ENCODE measurements at places on chromosomes 1 and 21.

GRCh38 chr1:3070309-3070643 lies 1.3 kb downstream of the PRDM16 start:
- no peak for DNase-seq

GRCh38 chr21:42311816-42312625 lies 3.2 kb downstream of the TFF3 start:
- no peak for DNase-seq

DNA sequence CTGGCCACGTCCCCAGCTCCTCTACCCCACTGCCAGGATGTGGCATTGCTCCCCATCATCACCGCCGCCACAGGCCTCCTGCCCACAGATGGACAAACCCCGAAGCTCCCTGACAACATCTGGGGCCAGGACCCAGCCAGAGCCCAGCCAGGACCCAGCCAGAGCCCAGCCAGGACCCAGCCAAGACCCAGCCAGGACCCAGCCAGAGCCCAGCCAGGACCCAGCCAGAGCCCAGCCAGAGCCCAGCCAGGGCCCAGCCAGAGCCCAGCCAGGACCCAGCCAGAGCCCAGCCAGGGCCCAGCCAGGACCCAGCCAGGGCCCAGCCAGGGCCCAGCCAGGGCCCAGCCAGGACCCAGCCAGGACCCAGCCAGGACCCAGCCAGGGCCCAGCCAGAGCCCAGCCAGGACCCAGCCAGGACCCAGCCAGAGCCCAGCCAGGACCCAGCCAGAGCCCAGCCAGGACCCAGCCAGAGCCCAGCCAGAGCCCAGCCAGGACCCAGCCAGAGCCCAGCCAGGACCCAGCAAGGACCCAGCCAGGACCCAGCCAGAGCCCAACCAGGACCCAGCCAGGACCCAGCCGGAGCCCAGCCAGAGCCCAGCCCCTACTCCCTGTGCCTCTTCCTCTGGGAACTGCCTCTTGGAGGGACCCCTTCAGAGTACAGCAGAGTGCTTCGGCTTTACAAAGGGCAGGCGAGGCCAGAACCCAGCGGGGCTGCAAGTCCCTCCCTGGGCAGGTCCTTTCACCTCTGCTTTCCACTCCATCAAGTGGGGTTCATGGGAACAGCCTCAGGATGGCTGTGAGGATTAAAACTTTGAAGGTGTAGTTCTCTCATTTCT lies 43.7 kb downstream of the DISP3 start:
- DNase-seq: no peak

- DNase-seq: peak; percentile 58
These were observed 3.8 kb downstream of the LCA5L start for GRCh38 chr21:39441502-39442475.

- no peak for DNase-seq
These were observed 43.9 kb upstream of the ADGRL2 start for GRCh38 chr1:81756872-81757271.

GRCh38 chr1:84271441-84272151 lies 29.9 kb upstream of the SAMD13 start:
- peak; percentile 64 for DNase-seq

DNA sequence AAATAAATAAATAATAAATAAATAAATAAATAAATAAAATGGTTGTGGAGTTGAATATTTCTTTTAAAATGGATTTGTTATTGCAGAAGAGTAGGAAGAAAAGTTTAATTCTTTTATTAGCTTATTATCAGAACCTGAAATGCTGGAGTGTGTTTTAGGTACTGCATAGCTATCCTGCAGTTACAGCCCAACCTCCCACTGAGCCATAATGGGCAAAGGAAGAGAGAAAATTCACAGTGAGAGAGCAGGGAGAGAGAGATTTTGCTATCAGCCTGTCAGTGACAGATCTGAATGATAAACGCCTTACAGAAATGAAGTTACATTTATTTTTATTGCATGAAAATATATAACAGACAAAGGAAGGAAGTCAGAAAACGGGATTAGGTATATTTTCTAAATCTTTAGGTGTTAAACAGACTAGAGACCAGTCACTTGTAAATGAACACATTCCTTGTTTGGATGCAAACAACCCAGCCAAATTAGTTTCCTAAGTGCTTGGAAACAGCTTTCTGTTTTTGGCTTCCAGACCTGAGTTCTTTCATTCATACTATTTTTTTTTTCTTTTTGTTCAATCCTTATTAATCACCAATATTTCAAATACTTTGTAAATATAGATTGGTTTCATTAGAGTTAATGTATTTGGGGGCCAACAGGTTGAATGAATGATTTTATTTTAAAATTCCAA lies 425.3 kb downstream of the USP25 start:
- no peak for DNase-seq

- no peak for DNase-seq
These were observed 32.6 kb downstream of the OMA1 start for GRCh38 chr1:58513956-58514355.

DNA sequence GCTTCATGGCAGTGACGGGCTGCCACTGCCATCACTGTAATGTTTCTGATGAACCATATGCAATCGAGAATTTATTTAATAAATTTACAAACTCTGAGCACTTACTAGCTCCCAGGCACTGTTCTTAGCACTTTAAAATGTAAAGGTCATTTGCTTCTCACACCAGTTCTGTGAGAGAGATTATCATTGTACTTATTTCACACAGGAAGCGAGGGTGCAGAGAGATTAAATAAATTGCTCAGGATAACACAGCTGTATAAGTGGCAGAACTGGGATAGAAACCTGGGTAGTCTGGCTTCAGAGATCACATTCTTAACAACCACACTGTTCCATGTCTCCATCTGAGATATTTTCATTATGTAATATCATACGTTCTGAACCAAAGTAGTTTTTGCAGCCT lies 119.9 kb downstream of the MAST2 start:
- no peak for DNase-seq

- no peak for DNase-seq
These were observed 15.4 kb downstream of the CEP350 start for GRCh38 chr1:179969962-179970361.

DNA sequence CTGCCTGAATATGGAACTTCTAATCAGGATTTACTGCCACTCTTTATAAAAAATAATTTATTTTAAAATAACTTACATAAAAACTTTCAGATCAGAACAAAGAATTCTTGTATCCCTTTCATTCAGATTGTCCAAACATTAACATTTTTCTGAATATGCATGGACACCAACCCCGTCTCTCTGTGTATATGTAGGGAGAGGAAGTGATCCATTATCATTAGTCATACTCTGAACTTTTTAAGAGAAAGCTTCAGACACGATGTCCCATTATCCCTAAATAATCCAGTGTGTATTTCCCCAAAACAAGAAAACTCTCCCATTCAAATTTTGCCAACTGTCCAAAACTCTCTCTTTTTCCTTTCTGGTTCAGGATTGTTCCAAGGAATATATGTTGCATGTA lies 122.3 kb upstream of the CXADR start:
- no peak for DNase-seq

GRCh38 chr1:37931102-37931360 lies 15.8 kb downstream of the INPP5B start:
- DNase-seq: no peak

- no peak for DNase-seq
These were observed 91.1 kb downstream of the PAX7 start for GRCh38 chr1:18721776-18722175.

DNA sequence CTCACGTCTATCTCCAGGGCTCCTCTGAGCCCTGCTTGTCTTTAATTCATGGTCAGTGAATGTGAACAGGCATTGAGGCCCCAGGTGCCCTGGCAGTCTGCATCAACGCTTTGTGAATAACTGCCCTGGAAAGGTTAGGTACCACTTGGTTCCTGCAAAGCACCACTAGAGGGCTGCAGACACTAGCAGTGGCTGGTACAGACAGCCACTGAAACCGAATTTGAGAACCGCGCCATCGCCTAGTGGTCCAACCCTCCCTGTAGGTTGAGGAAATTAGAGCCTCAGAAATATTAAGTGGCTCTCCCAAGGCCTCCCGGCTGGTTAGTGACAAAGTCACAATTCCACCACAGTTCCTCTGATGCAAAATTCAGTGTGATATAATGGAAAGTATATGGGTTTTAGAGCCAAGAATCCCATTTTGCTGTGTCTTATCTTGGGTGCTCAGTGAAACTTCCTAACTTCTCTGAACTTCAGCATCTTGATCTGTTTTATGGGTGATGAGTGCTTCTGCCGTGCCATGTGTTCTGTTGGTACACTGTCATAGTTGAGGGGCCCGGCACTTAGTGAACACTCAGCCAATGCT lies 46.2 kb upstream of the BCL9 start:
- peak; percentile 65 for DNase-seq

DNA sequence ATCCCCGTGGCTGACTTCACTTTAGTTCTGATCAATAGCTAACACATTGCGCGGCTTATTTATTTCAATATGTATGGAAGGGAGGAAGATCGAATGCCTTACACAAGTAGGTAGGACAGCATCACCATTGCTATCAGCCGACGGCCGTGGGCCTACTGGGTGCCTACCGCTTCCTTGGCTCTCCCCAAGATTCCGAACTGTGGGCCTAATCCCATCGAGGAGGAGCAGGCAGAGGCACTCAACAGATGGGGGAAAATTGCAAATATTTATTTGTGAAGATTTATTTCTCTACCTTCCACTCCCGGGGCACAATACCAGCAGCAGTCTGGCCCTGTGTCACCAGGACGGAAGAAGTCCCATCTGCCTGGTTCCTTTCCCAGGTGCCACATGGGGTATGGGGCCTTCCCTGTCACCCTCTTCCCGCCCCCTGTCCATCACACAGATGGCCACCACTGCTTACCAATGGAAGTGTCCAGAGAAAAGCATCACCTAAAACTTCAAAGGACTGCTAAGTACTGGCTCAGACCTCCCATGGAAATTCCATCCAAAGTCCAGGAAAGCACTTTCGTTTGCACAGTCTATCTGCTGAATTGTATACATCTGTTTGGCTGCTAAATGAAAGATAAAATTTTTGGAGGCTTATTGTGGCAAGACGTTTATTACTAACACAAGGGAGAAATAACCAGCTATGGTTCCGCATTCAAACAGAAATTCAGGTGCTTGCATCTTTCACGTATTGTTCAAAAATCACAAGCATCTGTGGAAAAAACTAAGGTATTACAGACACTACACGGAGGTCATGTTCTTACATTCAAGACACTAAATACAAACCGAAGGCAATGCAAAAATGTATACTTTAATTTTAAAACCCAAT lies 11.8 kb downstream of the AGT start:
- no peak for DNase-seq

- no peak for DNase-seq
These were observed 32.5 kb upstream of the HMCN1 start for GRCh38 chr1:185701650-185702049.

GRCh38 chr1:95311014-95311413 lies 77.0 kb downstream of the RWDD3 start:
- DNase-seq: no peak

GRCh38 chr1:202268032-202268431 lies 73.7 kb downstream of the UBE2T start:
- no peak for DNase-seq

GRCh38 chr1:85372683-85373377 lies 92.1 kb downstream of the DDAH1 start:
- DNase-seq: no peak

DNA sequence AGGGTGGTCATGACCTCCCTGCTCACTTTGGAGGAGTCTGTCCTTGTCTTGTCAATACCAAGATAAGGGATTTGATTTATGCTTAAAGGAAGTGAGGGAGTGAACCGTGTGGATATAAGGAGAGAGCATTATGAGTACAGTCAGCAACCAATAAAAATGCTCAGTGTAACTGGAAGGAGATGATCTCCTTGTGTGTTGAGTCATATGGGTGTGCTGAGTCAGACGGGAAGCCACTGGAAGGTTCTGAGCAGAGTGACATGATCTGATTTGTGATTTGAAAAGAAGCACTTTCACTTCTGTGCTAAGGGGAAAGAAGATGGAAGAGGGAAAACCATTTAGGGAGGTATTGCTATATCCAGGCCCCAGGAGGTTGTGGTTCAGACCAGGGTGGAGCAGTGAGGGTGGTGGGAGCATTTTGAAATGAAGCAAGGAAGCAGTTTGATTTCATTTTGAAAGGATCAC lies 2.5 kb upstream of the BCL10 start:
- peak; percentile 54 for DNase-seq

DNA sequence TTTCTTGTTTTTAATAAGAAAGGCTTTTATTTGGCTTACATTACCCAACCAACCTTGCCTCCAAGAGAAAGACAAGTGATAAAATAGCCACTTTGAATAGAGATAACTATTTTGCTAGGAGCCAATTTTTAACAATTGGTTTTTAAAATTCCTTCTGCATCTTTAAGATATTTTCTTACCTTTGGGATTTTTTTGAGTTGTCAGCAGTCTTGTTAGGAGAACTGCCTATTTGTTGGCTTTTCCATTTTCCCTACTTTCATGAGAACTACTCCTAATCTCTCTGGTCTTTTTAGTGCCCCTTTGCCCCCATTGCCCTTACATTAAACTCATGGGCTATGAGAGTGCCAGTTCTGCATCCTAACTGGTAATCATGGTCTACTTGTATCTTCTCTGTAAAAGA lies 38.1 kb upstream of the EPS15 start:
- no peak for DNase-seq

GRCh38 chr21:29403301-29403700 lies 104.6 kb downstream of the BACH1 start:
- no peak for DNase-seq

DNA sequence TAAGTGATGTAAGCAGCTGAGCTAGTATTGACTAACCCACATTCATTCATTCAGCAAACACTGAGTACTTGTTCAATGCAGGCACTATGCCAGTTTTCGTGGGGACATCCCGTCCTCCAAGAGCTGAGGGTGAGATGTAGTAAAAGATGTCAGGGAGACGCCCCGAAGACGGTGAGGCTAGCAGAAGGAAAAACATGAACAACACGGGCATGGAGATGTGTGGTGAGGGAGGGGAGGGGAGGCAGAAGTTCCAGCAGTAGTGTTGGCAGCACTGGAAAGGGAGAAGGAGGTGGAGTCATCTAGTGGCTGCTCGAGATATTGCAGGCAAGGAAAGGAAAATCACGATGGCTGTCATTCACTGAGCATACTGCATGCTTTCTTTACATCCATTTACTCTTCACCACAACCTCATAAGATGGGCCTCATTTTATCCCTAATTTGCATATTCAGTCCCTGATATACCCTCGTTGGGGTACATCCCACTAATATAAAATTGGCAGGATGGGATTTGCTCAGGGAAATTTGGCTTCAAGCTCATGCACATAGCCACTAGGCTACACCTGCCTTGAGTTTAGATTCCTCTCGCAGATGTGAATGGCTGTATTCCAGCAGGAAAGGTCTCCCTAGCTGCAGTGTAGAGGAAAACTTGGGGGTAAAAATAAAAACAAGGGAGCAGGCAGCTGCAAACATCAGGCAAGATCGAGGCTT lies 14.5 kb downstream of the PDZK1IP1 start:
- peak; percentile 69 for DNase-seq

- DNase-seq: no peak
These were observed 75.2 kb downstream of the EVI5 start for GRCh38 chr1:92709738-92710137.

DNA sequence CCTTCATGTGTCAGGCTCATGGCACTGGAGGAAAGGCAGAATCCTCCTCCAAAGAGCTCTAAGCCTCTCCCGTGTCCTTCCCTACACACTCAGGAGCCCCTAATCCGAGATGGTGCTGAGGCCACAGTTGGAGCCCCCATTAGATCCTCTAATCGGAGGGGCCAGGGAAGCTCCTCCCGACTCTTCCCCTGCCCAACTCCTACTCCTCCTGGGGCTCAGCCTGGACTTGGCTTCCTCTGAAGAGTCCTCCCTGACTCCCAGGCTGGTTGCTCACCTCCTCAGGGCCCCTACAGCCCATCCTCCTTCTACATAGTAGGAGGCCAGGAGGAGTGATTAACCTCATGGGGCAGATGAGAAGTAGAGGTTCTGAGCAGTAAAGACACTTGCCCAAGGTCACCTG lies 21.3 kb upstream of the CDCP2 start:
- DNase-seq: no peak

- no peak for DNase-seq
These were observed 2.4 kb downstream of the SLC41A1 start for GRCh38 chr1:205810448-205811157.
